ENCODE measurements at places on chromosomes 3 and 15.

- peak; percentile 36 for DNase-seq
Measured at GRCh38 chr15:88701561-88702095, 62.8 kb downstream of the ISG20 start.

DNA sequence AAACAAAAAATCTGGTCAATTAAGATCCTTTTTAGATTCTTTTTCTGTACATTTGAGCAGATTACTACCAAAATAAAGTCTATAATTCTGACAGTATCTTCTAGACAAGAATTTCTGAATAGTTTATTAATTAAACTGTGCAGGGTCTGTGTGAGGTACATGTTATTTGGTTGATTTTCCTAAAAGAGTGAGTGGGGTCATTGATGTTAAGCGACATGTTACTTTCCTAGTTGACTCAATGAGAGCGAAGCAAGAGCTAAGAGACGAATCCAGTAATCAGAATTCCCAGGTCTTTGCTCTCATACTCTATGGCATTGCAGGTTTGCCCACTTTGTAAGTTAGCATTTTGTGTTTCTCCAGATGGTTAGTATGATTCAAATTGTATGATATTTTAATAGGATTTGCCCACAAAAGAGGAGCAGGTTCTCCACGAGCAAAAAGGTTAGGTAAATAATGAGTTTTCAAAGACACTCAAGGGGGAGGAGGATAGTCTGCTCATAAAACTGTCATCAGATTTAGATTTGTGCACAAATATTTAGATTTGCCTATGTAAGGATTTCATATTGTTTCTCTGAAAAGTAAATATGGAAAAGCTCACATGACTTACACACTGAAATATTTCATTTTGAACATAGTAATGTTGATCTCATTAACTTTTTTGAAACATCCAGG, 217.2 kb upstream of the CGNL1 start:
- no peak for DNase-seq

DNA sequence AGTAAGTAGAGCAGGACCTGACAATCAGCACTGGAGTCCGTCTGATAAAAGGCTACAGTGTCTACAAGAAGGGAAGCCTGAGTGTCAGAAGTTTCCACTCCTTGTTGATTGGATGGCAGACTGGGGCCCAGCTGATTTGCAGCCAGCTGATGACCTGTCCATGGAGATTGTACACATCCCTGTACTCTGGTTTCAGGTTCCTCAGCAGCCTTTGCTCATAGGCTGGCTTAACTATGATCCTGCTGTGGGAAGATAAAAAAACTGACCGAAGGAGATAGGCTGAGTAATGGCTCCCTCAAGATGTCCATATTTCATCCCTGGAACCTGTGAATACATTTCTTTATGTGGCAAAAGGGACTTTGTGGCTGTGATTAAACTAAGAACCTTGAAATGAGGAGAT, 11.7 kb upstream of the LACTB start:
- DNase-seq: peak; percentile 27

DNA sequence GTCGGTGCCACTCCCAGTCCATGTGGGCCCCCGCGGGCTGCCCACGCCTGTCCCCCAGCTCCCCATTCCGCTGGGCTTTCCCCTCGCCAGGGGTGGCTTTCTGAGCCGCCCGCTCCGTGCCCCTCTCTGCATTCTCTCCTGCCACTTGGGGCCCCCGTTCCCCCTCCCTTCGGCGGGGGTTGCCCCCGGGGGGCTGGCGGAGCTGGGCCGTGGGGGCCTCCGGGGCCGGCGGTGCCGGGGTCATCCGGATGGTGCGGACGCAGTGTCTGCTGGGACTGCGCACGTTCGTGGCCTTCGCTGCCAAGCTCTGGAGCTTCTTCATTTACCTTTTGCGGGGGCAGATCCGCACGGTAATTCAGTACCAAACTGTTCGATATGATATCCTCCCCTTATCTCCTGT, 46.5 kb downstream of the GRAMD1C start:
- no peak for DNase-seq

All from ELR (cell line).